Iris pigment epithelial cell (primary cell): ENCODE measurements at places on chromosomes 6 and 20.

DNA sequence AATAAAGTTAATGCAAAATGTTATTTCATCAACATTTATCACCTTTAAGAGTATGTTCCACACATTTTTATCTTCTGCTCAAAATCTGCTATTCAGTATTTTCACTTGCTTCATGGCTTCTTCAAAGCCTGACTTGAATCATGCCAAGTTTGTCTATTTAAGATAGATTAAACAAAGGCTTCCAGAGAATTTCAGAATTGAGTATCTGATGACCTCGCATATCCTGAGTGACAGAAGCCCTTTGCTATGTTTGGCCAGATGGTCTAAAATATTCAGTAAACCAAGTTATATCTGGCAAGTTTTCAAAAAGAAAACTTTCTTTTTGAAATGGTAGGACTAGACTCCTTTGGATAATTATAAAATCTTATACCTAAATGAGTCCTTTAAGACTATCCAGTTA lies 348.9 kb upstream of the KCNQ5 start:
- DNase-seq = peak; percentile 81

- no peak for DNase-seq
Observed at GRCh38 chr20:32891926-32892660, 33.4 kb downstream of the EFCAB8 start.

DNA sequence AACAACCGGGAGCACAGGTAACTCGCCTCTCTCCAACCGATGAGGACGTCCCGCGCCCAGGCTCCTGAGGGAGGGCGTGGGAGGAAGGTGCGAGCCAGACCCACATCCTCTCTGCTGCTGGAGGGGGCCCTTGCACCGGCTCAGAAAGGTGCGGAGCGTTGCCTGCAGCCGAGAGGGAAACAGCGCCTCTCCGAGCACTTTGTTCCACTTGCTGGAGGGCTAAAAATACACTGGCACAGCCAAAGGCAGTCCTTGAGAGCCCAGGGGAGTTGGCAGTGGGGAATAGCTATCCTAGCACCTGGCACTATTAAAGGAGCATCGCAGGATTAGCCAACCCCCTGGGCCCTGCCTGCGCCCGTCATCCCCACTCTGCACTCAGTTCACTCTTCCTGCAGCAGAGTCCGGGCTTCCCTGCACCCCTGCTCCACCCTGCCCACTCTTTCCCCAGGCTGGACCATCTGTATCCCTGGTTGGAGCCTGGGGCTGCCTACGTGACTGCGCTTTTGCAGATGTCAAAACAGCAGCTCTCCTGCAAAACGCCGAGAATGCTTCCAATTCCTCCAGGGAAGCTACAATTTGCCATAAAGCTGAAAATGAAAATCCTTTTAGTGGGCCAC lies 108.9 kb downstream of the SNX5 start:
- DNase-seq = no peak

DNA sequence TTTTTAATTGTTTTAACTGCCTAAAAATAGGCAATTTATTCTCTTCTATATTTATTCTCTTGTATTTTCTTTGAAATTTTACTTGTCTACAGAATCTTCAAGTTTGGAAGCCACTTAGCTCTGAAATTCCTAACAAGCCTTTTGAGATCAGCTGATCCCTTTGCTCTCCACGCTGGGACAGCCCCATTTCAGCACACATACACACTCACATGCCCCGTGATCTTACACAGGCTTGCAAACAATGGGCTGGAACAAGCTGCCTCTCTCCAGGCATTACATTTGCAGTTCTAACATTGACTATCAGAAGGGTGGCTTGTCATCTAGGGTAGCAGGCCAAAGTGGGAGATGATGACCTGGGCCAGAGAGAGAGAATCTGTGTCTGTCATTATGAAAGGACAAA lies 62.1 kb upstream of the RAB32 start:
- DNase-seq = no peak

DNA sequence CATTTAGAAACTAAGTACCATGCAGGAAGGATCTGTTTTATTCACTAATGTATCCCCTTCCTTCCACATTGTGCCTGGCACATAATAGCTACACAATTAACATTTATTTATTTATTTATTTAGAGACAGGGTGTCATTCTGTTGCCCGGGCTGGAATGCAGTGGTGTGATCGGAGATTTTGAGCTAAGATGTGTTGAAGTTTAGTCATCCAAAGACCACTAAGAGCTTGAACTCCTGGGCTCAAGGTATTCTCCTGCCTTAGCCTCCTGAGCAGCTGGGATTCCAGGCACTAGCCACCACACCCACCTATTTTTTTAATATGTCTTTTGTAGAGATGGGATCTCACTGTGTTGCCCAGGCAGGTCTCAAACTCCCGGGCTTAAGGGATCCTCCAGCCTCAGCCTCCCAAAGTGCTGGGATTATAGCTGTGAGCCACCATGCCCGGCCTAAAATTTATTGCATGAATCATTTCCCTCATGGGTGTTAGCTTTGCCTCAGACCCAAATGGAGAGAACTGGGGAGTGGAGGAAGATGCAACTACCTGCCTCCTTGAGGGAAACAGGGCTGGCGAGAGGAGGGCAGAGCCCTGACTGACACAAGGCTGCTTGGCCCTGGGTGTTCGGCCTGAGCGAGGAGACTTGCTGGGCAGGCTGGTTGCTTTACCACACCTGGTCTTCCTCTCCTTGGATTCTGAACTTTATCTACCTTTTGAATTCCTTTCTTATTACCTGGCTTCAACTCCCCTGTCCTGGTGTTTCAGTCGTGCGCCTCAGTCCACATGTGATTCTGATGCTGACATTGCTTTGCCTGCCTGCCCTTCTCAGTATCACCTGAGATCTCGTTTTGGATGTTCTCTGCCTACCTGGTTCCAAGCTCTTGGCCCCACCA lies 1.7 kb upstream of the DYNLT1 start:
- DNase-seq = no peak

- no peak for DNase-seq
Observed at GRCh38 chr6:98759459-98759858, 74.9 kb upstream of the POU3F2 start.

- DNase-seq = no peak
Observed at GRCh38 chr6:167420858-167421766, 96.2 kb downstream of the TTLL2 start.

DNA sequence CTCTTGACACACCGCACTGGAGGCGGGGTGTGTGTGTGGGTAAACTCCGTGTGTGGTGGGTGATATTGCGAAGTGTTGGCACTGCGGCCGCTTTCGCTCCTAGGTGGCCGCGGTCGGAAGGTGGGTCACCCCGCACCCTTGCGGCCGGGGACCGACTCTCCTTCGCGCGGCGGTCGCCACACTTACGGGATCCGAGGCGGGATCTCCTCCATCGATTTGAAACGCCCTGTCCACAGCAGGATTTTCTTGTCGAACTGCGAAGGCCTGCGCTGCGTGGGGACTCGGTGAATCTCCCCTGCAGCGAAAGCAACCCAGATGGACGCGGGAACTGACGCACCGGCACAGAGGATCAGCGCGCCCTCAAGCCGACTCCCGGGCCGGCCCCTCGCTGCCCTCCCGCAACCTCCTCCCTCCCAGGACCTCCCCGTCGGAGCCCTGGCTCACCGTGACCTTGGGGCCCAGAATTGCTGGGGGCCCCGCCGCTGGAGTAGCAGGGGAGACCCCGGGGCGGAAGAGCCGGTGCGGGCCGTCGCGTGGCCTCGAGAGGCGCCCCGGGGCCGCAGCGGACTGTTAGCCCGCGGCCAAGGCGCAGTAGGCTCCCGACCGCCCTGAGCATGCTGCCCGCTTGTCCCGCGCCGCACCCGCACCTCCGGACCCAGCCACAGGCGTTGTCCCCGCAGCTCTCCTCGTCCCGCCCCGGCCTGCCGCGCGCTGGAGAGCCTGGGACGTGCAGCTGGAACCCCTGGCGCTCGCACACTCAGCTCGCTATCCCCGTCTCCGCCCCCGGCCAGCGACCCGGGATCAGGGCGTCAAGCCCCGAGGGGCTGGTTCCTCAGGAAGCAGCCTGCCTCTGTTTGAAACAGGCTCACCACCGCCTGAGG lies at the start of gene FAM162B:
FAM162B (minus strand) TSS at position 759 of the 881 bp plus-strand sequence; CDS start at position 616, 143 bp downstream.
- DNase-seq = peak; percentile 18

DNA sequence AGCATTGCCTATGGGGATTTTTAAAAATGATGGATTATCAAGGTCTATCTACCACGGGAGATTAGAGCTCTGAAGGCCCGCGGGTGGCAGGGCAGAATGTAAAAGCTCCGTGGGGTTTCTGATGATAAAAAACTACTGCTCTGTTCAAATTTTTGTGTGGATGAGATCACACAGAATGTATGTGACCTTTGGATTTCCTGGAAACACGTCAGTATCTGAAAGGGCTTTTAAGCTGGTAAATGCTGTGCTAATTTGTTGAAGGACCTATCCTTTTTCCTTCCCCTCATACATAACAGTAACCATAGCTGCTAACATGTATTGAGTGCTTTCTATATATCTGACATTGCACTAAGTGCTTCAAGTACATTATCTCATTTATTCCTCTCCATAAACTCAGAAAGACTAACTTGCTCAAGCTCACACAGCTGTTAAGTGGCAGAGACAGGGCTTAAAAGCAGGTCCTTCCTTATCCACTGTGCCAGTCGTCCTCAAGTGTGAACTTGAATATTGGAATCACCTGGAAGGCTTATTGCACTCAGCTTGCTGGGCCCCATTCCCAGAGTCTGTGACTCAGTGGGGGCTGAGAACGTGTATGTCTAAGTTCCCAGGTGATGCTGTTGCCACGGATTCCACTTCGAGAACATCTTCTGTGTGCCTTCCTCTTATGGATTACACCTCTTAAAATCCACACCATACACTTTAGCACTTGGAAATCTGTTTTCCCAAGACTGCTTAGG lies 1.9 kb upstream of the TMEM242 start:
- DNase-seq = peak; percentile 69

DNA sequence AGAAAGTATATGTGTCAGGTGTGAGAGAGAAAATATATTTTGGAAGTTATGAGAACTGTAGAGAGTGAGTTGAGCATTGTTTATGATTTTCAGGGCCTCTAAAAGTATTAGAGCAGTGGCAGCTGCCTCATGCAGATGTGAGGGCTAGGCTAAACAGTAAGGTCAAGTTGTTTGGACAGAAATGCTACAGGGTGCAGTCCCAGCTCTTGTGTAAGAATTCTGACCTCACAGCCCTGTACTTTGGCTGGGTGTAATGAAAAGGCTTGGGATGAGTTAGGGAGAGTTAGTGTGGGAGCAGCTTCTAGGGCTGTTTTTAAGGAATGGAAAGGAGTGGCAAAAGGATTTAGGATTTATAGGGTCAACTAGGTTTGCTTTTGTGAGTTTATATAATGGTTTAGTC lies 764.8 kb upstream of the ADGRB3 start:
- DNase-seq = peak; percentile 32

- DNase-seq = no peak
Observed at GRCh38 chr20:25476106-25477013, 68.9 kb downstream of the GINS1 start.

- DNase-seq = peak; percentile 83
Observed at GRCh38 chr6:52603000-52603795, 26.3 kb upstream of the TRAM2 start.

- DNase-seq = no peak
Observed at GRCh38 chr6:167797011-167797471, 29.7 kb upstream of the AFDN start.

DNA sequence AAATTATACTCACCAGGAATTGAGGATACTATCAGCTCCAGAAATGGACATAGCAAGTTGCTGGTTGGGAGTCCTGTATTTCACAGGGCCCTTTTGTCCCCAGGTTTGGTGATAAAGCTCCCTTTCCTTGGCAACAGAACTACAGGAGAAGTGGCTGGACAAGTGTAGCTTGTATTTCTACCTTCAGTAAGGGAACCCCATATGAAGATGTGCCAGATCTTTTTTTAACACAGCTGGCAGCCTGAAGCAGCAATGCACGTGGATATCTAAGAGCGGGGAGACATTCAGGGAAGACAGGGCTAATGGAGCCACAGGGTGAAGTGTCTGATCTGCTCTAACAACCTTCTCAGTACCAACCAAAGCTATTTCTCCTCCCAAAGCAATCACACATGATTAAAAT lies 373.9 kb upstream of the ID4 start:
- no peak for DNase-seq

GRCh38 chr6:17988422-17988944 lies 1.0 kb upstream of the KIF13A start:
- DNase-seq = no peak

GRCh38 chr6:36627801-36628246 lies 33.7 kb downstream of the SRSF3 start:
- peak; percentile 63 for DNase-seq

DNA sequence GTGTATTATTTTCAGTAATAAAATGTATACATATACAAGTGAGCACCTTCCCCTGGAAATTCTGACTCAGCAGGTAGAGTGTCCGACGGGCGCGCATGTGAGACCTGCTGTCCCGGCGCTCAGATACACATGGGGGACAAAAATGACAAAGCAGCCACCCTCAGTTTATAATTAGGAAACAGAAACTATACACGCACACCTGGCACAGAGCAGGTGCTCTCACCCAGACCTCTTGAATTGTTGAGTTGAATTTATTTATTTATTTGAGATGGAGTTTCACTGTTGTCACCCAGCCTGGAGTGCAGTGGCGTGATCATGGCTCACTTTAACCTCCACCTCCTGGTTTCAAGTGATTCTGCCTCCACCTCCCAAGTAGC lies 180.4 kb downstream of the ZDHHC14 start:
- DNase-seq = no peak

GRCh38 chr20:12554426-12554825 lies 454.3 kb upstream of the SPTLC3 start:
- DNase-seq = no peak

DNA sequence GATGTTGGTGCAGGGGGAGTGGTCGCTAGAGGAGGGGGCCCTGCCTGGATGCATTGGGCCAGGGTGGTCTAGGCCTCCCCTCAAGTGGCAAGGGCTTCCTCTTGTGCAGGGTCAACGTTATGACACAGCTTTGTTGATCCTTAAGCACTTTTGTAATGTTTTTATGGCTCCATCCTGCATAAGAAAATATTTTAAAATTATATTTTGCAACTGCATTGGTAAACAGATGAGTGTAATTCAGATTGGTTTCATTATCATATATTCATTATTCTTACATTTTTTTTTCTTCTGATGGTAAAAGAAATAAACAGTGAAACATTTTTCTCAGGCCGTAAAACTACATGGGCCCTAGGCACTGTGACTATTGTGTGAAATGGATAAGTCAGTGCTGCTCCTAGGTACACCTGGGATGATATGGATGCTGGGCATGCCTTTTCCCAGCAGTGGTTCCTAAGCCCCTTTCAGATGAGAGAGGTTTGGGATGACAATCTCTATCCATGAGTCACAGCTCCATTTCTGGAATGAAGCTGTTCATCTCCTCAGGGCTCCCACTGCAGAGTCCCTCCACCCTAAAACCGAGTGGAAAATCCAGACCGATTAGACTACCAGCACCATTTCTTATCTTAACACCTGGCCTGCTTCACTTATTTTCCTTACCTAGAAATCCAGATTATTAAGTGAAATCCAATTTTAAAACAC lies 5.8 kb upstream of the SIM1 start:
- DNase-seq = no peak

GRCh38 chr6:96124778-96125177 lies 109.0 kb downstream of the FUT9 start:
- peak; percentile 4 for DNase-seq

GRCh38 chr20:7893014-7893730 lies 47.1 kb downstream of the HAO1 start:
- no peak for DNase-seq

DNA sequence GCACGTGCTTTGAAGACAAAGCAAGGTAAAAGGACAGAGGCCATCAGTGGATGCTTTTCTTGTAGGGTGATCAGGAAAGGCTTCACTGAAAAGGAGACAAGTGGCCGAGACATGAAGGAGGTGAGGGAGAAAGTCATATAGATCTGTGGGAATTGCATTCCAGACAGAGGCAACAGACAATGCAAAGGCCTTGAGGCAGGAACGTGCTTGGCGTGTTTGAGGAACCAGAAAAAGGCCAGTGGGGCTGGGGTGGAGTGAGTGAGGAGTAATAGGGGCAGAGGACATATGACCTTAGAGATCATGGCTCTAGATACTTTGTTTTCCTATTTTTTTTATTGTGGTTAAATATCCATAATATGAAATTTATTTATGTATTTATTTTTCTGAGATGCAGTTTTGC lies 10.5 kb upstream of the SALL4 start:
- no peak for DNase-seq
